Stimulated activated CD4-positive, alpha-beta T cell treated with anti-CD3 and anti-CD28 coated beads, Interleukin-4, amount 100 ng/mL, for 1 hour (primary cell): ENCODE measurements at places on chromosomes 6 and 20.

GRCh38 chr20:40293740-40294139, 395.3 kb downstream of the MAFB start:
- no peak for DNase-seq

- no peak for DNase-seq
Measured at GRCh38 chr20:35583636-35584560, 31.7 kb upstream of the SPAG4 start.

GRCh38 chr6:49978332-49979226, 9.2 kb upstream of the DEFB113 start:
- no peak for DNase-seq

DNA sequence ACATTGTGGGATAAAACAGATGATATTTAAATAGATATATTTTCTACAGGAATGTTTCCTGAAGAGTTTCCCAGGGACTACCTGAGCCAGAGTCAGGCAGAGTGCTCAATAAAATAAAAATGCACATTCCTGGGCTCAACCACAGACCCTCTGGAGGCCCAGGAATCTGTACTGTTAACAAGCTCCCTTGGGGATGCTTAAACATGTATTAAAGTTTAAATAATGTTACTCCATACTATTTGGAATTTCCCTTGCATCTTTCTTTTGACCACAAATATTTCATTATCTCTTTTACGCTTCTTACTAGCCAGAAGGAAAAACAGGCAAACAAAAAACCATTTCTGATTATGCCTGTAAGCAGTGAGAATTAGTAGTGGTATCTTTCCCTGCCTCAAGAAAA, 42.3 kb downstream of the GPR63 start:
- no peak for DNase-seq

GRCh38 chr6:112991912-112992311, 644.8 kb downstream of the RFPL4B start:
- DNase-seq, result no peak
